ENCODE measurements at places on chromosomes 16 and 17.

- DNase-seq: no peak
These were observed 3.9 kb upstream of the FSCN2 start for GRCh38 chr17:81524039-81524864.

GRCh38 chr17:81342269-81343070, 47.4 kb upstream of the SLC38A10 start:
- no peak for DNase-seq

DNA sequence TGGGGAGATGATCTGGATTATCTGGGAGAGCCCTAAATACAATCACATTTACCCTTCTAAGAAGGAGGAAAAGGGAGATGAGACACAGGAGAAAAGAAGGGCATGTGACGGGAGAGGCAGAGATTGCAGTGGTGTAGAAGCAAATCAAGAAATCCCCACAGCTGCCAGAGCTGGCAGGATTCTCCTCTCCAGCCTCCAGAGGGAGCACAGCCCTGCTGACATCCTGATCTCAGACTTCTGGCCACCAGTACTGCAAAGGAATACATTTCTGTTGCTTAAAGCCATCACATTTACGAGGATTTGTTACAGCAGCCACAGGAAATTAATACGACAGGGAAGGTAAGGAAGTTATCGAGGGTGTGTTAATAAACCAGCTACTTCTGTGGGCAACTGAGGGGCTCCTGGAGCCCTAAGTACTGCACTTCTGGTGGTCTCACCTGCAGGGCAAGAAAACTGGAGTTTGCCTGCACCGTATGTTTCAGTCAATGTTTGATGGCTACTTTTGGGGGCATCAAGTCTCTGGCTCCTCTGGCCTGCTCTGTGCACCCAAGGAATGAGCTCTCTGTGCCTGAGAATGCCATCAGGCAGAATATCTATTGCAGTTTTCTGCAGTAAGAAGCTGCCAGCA, 22.9 kb upstream of the CDH13 start:
- DNase-seq: peak; percentile 57

- no peak for DNase-seq
These were observed 988 bp downstream of the CIAO3 start for GRCh38 chr16:739560-740458.

DNA sequence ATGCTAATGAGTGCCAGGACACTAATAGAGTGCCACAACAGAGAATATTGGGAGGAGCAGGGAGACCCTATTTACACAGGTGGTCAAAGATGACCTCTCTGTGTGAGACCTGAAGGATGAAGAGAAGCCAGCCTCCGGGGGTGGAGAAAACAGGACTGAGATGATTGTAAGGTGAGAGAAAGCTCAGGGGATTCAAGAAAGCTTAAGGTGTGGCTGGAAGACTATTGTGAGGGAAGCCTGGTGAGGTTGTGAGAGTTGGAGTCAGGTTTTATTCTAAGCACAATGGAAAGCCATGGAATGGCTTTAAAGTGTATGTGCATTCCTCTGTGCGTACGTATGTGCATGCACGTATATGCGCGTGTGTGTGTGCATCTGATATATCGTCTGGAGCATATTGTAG, 10.4 kb upstream of the MARCHF10 start:
- no peak for DNase-seq

- DNase-seq: no peak
These were observed 285.4 kb downstream of the SHISA9 start for GRCh38 chr16:13186813-13187212.

GRCh38 chr16:87960296-87960695, 9.1 kb downstream of the BANP start:
- DNase-seq: no peak

DNA sequence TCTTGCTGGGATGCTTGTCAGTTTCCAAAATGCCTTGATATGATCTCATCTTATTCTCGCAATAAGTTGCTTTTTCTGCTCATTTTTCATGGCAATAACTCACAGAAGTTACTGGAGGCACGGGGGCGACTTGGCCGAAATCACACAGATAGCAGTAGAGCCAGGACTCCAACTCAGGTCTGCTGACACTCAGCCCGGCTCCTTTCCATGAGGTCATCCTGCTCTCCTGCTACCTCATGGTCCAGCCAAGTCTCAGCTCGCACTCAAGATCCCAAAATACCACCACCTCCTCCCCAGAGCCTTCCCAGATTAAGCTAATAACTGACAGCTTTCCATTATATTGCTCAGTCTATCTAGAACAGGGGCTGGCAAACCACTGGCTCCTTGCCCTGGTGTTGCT, 269.5 kb downstream of the MAP2K4 start:
- DNase-seq: no peak

- DNase-seq: no peak
These were observed 48.0 kb downstream of the ABCC6 start for GRCh38 chr16:16175296-16175695.

DNA sequence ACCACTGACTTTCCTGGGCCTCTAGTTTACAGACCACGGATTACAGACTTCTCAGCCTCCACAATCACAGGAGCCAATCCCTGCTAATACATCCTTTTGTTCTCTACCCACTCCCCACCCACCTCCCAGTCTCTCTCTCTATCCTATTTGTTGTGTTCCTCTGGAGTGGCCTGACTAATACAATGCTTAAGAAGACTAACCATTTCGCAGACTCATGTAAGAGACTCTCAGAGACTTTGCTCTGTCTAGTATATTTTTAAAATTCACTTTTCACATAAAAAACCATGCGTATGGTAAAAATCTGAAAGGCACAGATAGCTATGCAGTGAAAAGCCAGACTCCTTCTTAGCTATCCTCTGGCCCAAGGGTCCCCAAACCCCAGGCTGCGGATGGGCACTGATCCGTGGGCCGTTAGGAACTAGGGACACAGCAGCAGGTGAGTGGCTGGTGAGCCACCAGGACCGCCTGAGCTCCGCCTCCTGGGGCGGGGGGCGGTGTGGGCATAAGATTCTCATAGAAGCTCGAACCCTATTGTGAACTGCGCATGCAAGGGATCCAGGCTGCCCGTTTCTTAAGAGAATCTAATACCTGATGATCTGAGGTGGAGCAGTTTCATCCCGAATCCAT, 7.6 kb downstream of the PIK3R6 start:
- no peak for DNase-seq

DNA sequence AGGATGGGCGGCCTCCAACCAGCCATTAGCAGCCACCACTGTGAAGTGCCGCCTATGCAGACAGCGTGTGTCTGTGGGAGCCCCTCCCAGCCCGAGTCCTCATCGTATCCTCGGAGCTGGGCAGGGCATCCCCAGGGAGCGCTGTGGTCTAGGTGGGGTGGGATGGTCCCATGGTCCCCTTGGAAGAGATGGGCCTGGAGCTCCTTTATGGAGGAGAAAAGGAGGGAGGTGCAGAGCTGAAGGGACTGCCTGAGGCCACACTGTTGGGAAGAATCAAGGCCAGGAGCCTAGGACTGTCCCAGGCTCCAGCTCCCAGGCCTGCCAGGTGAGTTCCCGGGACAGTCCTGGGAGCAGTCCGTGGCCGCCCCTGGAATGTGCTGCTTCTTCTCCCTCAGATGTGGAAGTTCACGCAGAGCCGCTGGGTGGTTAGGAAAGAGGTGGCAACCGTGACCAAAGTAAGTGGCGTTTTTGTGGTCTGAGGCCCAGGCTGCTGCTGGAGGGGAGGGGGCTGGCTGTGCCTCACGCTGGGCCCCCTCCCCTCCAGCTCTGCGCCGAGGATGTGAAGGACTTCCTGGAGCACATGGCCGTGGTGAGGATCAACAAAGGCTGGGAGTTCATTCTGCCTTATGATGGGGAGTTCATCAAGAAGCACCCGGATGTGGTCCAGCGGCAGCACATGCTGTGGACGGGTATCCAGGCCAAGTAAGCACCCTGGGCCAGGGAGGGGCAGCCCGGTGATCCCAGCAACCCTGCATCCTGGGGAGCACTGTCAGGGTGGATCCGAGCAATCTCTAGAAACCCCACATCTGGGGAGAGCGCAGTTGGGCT, 27.0 kb downstream of the POLR3E start:
- DNase-seq: no peak

DNA sequence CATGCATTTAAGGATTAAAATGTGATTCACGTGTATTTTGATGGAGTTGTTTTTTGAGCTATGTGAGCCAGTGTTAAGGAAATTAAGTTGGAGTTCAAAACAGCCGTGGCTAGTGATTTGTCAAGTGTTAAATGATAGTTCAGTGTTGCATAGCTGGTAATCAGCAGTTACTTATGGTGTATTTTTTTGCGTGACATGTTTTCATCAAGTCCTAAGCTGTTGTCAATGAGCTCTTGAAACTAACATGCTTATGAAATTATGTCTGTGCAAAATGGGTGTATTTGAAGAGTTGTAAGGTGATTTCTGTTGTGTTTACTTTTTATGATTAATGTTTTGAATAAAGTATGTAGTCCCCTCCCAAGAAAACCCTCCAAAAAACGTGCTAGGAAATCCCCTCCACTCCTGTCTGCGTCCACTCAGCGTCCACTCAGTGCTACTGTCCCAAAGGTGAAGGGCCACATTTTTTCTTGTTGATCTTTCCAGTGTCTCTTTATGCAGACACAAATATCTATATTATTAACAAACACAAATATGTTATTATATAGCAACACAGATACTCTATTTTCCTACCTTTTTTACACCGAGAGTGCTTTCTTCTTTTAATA, 30.0 kb downstream of the USP10 start:
- no peak for DNase-seq

DNA sequence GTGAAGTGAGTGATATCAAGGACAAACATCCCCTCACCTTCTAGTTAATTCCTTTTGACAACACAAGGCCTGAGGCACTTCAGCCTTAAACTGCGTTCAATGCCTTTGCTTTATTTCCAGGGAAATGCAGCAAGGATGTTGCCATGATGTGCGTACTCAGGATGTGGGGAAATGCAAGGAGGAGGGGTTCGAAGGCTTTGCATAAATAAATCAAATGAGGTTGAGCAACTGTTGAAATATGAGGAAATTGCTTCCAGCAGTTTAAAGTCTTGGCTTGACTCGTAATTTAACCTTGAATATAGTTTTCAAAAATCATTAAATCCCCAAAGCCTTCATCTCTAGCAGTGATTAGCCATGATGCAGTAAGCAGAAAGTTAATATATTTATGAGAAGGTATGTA, 81.8 kb upstream of the CCL2 start:
- DNase-seq: peak; percentile 36

- DNase-seq: no peak
These were observed 18.7 kb downstream of the ZNF200 start for GRCh38 chr16:3216263-3216640.

DNA sequence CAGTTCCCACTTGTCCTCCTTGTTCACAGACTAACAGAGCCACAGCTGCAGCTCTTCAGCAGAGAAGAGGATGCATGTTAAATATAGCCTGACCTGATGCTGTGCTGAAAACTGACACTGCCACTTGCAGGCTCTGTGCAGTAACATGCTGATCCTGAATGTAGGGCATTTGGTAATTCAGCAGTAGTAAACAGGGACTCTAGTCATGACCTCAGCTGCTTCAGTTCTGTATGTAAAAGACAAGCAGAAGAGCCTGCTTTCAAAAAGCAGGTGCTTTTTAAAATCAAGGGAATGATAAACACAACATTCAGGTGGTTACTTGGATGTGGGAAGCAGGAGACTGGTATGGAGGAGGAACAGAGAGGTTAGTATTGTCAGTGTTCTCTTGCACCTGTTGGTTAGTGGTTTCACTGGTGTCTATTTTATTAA, 33.8 kb downstream of the ESRP2 start:
- DNase-seq: no peak

- DNase-seq: peak; percentile 60
These were observed 247.4 kb downstream of the PRKCA start for GRCh38 chr17:66549731-66550207.

- DNase-seq: no peak
These were observed 1.0 kb upstream of the CPD start for GRCh38 chr17:30377574-30378240.

GRCh38 chr17:45948881-45949624, 50.0 kb upstream of the STH start:
- DNase-seq: peak; percentile 92

DNA sequence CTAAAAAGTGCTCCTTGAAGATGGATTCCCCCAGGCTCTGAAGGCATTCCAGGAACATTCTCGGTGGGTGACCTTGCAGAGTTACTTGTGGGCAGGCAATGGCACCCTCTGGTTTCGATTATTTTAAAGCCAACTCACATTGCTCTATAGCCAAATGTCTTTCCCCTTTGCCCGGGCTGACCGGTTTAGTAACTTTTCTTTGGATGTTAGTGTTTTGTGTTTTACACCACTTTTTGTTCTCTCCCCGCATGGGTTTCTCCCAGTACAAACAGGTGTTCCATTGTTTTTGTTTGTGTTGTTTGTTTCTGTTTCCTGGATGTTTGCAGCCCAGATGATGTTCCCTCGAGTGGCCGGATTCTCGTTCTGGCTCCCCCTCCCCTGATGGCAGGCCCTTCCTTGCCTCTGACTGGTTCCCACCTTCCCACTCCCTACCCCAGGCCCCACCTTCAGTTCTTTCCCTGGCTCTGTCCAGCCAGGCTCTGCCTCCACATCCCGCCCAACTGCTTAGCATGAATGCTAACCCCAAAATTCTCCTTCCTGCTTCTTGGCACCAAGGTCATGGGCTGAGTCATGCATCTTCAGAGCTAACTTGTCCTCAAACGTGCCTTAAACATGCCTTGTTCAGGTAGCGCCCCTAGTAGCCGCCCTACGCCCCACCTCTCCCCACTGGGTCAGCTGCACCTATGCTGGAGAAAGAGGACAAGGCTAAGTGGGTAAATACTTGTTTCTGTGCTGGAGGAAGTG, 40.6 kb downstream of the ELAC2 start:
- no peak for DNase-seq

DNA sequence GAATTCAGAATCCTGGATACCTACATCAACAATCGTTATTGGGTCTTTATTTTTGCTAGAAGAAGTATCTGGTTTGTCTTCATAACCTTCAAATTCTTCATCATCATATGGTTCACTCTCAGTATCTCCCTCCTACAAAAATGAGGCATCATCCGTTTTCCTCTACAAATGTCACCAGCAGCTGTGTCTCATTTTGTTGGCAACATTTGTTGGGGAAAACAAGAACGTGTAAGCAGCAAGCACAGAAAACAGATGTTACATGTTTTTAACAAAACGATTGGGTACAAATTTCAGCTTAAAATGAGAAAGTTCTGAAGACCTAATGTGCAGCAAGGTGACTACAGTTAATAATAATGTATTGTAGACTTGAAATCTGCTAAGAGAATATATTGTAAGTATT, 8.7 kb downstream of the CCDC47 start:
- no peak for DNase-seq

- no peak for DNase-seq
These were observed 36.3 kb downstream of the SLC47A1 start for GRCh38 chr17:19569785-19570543.

All from AG08396 (cell line).